NCI-H1092 (cell line): ENCODE measurements at places on chromosomes 3 and 15.
A peak's percentile ranks its signal among the peaks of the same experiment; 100 is the strongest.

DNA sequence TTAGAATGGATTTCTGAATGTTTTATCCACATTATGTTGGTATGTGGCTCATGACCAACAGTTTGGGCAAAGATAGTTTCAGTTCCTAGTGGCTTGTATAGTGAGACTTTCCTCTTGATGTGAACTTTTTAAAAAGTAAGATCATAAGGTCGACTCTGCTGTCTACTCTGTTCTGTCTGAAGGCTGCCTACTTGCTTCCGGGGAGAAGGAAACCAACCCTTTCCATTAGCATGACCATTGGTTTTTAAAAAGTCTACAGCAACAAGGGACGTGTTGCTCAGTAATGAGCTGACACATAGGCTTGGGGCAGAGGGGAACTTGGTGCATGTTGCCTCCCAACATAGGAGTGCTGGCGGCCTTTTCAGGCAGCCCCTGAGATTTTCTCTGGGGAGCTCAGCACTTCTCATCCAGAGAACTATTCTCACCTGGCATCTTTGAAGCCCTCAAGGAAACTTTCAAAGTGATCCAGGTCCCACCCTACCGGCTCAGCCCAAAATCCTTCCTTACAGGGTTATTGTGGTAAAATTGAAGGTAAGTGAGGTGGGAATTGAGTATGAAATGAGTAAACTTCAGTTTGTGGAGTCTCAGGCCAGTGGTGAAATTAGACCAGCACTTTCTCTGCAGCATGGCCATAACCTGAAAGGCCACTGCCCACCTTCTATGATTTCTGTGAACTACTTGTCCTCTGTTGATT is 30.6 kb downstream of the PSMD6 start:
- no peak for DNase-seq

GRCh38 chr15:35305946-35306345 is 220.9 kb upstream of the NANOGP8 start:
- DNase-seq: no peak

- no peak for DNase-seq
Measured at GRCh38 chr3:166071831-166072230, 234.6 kb upstream of the BCHE start.

DNA sequence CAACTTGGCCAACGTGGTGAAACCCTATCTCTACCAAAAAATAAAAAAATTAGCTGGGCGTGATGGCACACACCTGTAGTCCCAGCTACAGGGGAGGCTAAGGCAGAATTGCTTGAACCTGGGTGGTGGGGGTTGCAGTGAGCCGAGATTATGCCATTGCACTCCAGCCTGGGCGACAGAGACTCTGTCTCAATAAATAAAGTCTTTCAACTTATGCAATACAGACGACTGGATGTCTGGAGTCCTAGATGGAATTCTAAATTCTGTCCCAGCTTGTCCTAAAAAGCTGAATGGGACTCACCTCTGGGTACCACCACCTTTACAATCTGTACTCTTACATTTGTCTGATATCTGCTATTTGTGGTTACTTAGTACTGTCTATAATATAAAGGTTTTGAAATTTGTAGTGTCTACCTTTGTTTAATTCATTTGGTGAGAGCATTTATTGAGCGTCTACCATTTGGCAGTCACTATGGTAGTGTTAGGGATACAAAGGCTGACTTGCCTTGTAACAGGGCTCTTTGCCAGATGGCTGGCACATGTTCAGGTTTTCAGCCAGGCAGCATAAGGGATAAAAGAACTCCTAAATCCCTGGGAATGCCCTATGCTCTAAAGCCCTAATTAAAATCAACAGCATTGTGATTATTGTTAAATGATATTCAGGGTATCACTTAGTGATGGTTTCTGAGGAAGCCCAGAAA is 7.2 kb upstream of the ZNF609 start:
- peak; percentile 71 for DNase-seq

- DNase-seq: no peak
Measured at GRCh38 chr3:55505776-55506175, 18.7 kb upstream of the WNT5A start.

- no peak for DNase-seq
Measured at GRCh38 chr15:98705070-98705469, 56.7 kb downstream of the IGF1R start.

GRCh38 chr15:83118968-83119367 is 11.5 kb downstream of the TM6SF1 start:
- no peak for DNase-seq

DNA sequence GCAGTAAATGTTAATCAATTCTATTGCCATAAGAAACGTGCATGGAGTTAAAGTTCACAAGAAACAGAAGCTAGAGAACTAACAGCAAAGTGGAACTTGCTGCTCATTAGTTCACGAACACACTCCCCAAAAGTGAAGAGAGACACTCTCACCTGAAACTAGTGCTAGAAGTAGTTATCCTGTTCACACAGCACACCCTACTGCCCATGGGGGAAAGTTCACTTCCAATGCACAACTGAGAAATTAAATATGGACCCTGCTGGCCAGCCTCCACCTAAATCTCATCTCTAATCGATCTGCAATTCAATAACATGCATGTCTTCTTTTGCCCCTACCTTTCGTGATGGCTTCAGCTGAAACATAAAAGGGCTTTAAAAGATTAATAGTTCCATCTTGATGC is 39.4 kb upstream of the FRMD4B start:
- DNase-seq: no peak

- peak; percentile 65 for DNase-seq
Measured at GRCh38 chr3:44252332-44252959, 10.8 kb downstream of the TOPAZ1 start.

- DNase-seq: no peak
Measured at GRCh38 chr3:154132777-154133375, 11.7 kb downstream of the ARHGEF26 start.

DNA sequence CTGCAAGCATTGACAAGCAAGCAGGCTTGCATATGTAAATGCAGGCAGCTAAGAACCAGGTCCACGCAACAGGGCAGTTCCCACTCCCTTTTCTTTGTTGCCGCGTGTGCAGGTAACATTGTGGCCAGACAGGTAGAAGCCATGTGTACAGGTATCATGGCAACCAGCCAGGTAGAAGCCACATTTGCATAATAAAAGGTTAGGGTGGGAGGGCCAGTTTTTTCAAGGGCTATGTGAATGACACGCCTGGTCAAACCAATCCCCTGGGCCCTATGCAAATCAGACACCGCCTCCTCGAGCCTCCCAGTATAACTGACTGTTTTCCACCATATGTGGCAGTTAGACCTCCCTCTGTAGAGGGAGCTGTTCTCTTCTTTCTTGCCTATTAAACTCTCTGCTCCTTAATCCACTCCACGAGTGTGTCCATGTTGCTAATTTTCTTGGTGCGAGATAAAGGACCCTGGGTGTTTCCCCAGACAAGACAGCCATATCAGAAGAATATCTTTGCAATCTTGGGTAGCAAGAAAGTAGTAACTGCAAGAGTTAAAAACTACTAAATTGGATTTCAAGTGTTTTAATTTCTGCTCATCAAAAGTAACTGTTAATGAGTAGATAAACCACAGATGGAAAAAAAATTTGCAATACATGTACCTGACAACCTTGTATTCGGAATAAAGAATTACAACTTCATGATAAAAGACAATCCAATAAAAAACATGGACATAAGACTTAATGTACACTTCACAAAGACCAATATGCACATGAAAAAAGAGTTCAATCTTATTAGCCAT is 21.8 kb downstream of the PCOLCE2 start:
- DNase-seq: no peak

GRCh38 chr3:190266913-190267290 is 55.3 kb downstream of the CLDN1 start:
- no peak for DNase-seq

GRCh38 chr3:161560008-161560637 is 63.5 kb downstream of the OTOL1 start:
- peak; percentile 37 for DNase-seq

GRCh38 chr15:48121849-48122248 is 1.1 kb downstream of the SLC24A5 start:
- no peak for DNase-seq

GRCh38 chr3:78729946-78730345 is 1037.9 kb downstream of the ROBO1 start:
- no peak for DNase-seq

DNA sequence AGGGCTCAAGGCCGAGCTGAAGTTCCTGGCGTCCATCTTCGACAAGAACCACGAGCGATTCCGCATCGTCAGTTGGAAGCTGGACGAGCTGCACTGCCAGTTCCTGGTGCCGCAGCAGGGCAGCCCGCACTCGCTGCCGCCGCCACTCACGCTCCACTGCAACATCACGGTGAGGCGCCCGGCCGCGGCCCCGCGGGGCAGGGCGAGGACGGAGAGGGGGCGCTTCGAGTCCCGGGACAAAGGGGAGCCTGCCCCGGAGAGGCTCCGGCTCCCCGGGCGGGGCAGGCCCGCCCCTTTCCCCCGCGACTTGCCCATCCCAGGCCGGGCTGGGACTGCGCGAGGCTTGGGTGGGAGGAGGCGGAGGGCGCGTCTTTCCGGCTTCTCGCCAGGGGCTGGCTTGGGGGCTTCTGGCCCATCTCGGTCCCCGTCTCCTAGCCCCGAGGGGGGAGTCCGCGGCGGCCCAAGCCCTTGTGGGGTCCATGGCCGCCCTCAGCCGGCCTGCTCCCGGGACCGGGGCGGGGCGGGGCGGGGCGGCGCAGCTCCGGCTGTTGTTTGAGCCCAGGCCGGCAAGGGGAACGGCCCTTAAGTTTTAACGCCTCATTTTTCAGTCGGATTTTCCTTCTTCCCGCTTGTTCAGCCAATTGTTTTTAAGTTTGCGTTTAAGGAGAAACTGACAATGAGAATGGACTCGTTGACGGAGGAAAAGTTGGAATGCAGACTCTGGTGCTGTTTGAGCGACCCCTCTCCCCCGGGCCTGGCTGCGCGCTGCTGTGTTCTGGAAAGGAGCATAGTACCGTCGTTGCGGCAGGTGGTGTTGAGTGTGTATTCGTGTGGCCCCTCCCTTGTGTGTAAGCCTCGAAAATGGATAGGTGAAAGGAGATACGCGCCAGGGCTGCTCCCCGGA is 683 bp downstream of the UBE2Q2 start:
- peak; percentile 16 for DNase-seq

- DNase-seq: no peak
Measured at GRCh38 chr3:50303013-50303815, at the start of gene HYAL1. Gene HYAL1, minus strand, starts transcription at chr3:50303574. Its CDS starts 618 bp downstream, at chr3:50302956.

GRCh38 chr3:194205675-194206133 is 69.8 kb downstream of the HES1 start:
- DNase-seq: peak; percentile 81

- no peak for DNase-seq
Measured at GRCh38 chr3:160921020-160921635, 165.1 kb downstream of the PPM1L start.

DNA sequence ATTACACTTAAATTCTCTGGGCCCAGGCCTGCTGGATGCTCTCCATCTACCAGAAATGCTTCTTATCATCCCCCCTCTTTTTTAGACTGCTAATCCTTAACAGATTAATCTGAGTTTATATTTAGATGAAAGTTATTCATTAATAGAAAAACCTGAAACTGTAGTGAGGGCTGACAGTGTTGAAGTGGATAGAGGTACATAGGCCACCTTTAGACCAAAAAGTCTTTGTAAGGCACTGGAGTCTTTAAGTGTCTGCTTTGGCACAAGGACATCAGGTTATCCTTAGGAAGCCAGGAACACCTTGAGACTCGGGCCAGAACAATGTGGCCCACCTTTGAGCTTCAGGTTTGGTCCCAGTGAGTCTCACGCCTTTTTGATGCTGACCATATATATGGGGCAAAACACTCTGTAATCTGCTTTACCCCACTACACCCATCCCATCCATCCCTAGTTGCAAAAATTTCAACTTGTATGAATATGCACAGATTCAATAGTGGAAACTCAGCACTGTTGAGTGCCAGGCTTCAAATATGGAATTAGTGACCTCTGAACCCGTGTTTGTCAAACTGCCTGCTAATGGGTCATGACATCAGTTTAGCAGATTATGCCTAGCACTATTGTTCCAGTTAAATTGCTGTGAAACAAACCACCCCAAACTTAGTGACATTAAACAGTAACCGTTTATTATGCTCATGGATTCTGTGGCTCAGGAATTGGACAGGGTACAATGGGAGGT is 44.0 kb downstream of the PDE8A start:
- DNase-seq: no peak

GRCh38 chr3:179322286-179323196 is at the start of gene ZNF639:
Gene ZNF639, plus strand, starts transcription at chr3:179323031. Its CDS starts 5,263 bp downstream, at chr3:179328294.
- peak; percentile 87 for DNase-seq

GRCh38 chr15:42444415-42445063 is 46.4 kb downstream of the ZNF106 start:
- no peak for DNase-seq

DNA sequence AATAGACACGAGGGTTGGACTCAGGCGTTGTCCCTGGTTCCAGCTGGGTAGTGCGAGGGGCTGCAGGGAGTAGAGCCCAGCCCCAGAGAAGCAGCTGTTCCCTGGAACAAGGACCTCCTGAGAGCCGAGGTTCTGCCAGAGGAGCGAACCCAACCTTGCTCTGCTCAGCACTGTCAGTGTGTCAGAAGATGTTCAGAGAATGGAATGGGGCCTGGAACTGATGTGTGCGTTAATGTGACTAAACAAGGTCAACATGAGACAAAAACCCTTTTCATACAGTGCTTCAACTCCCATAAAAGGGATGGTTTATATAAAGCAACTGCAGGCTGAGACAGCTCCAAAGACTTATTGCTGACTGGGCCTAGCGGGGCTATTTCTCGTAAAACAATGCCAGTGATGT is 35.5 kb upstream of the HACD2 start:
- DNase-seq: no peak

- no peak for DNase-seq
Measured at GRCh38 chr3:118742760-118743159, 291.9 kb downstream of the IGSF11 start.

DNA sequence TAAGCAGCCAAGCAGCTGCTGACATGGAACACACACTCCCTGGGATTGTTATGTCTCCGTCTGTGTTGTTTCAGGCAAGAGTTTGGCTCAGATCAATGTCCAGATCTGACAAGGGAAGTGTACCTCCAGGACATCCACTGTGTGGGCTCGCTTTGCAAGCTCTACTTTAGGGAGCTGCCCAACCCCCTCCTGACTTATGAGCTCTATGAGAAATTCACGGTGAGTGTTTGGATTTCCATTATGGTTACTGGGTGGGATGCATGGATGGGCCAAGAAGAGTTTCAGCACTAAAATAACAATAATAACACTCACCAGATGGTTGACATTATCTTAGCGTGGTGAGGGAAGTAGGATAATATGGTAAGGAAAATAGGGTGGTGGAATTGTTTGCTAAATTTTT is 74.1 kb downstream of the ARHGAP31 start:
- no peak for DNase-seq

- peak; percentile 23 for DNase-seq
Measured at GRCh38 chr15:23035964-23036566, 3.3 kb downstream of the TUBGCP5 start.

- DNase-seq: no peak
Measured at GRCh38 chr15:41096178-41096577, 19.9 kb downstream of the INO80 start.

GRCh38 chr3:23697416-23697815 is 108.3 kb upstream of the UBE2E1 start:
- DNase-seq: peak; percentile 5

GRCh38 chr15:46543626-46544025 is 908.8 kb downstream of the SQOR start:
- no peak for DNase-seq

DNA sequence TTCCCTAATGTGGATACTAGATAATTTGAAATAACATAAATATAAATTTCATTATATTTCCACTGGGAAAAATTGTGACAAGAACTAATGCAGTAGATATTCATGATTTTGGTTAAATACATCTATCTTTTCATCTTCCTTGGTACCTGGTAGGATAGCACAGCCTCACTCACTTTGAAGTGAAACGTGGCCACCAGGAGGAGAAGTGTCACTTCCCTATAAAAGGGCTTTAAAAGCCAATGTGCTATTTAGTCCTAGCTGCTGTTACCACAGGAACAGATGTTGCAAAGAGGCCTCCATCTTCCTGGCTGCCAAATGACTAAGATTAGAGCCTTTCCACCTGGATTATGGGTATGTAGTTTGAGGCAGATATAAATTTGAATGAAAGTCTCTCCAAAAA is 140.0 kb downstream of the PLOD2 start:
- DNase-seq: no peak
